HS-5 (cell line): ENCODE measurements at places on chromosomes 1 and 21.

DNA sequence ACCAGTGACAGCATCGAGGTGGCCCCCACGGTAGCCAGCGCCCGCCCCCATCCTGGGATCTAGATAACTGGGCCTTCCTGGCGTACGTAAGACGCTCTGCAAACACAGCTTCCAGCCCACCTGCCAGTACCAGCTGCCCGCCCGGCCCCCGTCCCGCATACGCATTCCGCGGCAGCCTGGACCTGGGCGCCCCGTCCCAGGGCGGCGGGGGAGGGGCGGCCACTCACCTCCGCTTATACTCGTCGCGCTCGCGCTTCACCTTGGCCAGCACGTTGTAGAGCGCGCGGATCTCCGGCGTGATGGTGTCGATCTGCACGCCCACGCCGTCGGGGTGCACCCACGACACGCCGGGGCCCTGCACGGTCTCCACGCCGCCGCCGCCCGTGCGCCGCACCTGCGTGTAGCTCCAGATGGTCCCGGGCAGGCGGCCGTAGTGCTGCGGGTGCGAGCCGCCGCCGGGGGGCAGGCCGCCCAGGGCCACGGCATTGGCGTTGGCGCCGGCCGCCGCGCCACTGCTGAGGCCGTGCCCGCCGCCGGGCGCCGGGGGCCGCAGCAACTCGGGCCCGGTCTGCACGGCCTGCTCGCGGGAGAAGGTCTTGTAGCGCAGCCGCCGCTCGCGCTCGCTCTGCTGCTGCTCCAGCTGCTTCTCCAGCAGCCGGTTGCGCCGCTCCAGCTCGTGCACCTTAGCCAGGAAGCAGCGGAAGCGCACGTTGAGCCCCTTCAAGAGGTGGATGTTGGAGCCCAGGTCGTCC is 859 bp downstream of the IFFO2 start:
- no peak for DNase-seq

GRCh38 chr1:117388328-117388727 is 21.1 kb downstream of the MAN1A2 start:
- DNase-seq, result no peak

- DNase-seq, result no peak
These were observed 43.9 kb downstream of the DUSP10 start for GRCh38 chr1:221697923-221698425.

DNA sequence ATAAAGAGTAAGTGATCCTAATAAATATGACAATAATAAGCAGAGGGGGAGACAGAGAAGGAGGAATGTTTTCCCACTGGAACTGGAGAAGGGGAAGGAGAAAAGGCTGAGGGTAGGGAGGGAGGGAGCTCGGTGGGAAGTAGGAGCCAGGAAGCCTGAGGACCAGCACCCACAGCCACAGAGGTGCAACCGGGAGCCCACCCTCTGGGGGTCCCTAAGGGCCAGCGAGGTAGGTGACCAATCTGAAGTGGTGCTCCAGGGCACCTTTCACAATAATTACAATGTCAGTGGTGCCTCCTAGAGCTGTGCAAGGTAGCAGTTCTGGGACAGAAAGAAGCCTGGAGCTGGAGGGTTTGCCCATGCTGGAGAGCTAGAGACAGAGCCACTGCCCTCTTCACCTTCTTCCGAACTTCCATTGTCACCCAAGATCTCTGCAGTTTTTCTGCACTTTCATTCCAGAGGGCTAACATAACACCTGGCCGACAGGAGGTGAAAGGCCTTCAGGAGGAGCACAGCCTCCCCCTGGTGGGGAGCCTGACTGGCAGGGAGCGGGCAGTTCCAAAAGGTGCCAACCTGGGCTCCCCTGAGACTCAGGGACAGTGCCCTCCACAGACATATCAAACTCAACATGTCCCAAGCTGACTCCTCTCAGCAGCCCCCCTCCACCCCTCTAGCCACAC is 4.1 kb upstream of the AHCYL1 start:
- DNase-seq, result no peak

DNA sequence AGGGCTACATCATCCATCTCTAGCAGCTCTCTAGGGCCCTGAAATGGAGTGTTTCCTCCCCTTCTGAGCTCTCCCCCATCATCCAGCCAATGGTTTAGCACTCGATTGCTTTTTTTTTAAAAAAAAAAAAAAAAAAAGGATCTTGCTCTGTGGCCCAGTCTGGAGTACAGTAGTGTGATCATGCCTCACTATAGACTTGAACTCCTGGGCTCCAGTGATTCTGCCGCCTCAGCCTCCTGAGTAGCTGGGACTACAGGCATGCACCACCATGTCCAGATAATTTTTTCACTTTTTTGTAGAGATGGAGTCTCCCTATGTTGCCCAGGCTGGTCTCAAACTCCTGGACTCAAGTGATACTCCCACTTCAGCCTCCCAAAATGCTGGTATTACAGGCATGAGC is 12.1 kb upstream of the ITPKB start:
- DNase-seq, result no peak

GRCh38 chr1:27038020-27038419 is 25.4 kb upstream of the TENT5B start:
- no peak for DNase-seq

DNA sequence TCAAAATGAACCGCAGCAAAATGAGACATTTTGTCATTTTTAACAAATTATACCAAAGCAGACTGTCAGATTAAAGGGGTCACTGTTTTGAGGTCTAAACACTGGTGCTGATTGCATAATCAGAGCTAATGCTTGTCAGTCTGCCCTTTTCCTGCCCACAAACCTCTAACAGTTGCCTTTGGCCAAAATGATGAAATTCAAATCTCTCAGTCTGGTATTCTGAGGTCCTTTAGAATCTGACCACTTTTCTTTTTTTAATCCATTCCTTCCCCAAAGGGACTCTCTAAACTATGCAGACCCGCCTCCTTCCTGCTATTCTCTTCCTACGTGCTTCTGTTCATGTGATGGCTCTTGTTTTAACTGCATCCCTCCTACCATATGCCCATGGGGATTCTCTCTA is 145.2 kb upstream of the SPATA6 start:
- no peak for DNase-seq
